Urinary bladder (tissue), 4 donors: ENCODE measurements at places on chromosomes 3 and 15. TPM values are rescaled to one million over a fixed set of nuclear protein-coding genes. Genes with fewer than 3 reads are reported as not detected.

- DNase-seq = no peak
These were observed 106.8 kb downstream of the EDEM1 start for GRCh38 chr3:5294356-5294755.

GRCh38 chr3:115975353-115975752 is 352.0 kb downstream of the GAP43 start:
- DNase-seq = no peak

- DNase-seq = no peak
These were observed 3.8 kb downstream of the SCAMP2 start for GRCh38 chr15:74869372-74869725.

- peak; percentile 0 for DNase-seq
These were observed 48.7 kb downstream of the SLC49A4 start for GRCh38 chr3:122843604-122844003.

DNA sequence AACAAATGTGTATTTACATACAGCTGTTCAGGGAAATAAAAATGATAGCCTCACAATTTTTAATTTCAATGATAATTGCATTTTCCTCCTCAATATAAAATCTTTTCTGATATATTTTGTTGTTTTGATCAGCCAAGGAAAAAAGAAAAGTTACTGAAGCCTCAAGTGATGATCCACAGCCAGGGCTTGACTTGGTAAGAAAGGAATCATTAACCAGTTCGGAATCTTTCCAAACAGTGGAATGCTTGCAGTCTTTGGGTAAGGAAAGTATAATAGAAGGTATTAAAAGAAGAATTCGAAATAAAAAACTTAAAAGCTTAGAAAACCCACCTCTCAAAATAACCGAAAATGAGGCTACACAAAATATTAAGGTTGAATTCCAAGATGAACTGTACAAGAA is 1.0 kb downstream of the TOPAZ1 start:
- no peak for DNase-seq

- DNase-seq = no peak
These were observed 160.4 kb upstream of the EPHA3 start for GRCh38 chr3:88947013-88947412.

GRCh38 chr15:58487041-58487723 is 55.4 kb downstream of the LIPC start:
- no peak for DNase-seq

GRCh38 chr3:13637311-13637891 is 88.5 kb downstream of the FBLN2 start:
- DNase-seq = no peak

DNA sequence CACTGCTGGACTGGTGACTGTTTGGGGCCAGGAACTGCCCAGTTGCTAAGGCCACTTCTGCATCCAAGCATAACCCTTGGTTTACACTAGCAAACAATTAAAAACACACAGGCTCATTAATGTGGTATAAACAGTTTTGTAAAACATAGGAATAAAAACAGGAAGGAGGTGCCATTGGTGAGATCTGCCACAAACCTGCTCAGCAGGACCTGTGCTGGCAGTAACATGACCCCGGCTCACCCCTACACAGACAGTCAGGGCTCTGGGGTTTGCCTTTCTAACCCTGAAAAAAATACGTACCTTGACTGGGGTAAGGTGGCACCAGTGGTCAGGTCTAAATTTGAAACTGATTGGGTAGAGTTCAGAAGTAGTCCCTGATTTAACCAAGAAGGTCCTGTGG is 76.2 kb downstream of the ATP1B3 start:
- DNase-seq = no peak

- no peak for DNase-seq
These were observed 27.3 kb upstream of the SLC9A9 start for GRCh38 chr3:143875546-143875945.

- DNase-seq = no peak
These were observed 1.4 kb downstream of the MFGE8 start for GRCh38 chr15:88911766-88912118.

GRCh38 chr3:79056498-79056897 is 711.3 kb downstream of the ROBO1 start:
- DNase-seq = no peak

DNA sequence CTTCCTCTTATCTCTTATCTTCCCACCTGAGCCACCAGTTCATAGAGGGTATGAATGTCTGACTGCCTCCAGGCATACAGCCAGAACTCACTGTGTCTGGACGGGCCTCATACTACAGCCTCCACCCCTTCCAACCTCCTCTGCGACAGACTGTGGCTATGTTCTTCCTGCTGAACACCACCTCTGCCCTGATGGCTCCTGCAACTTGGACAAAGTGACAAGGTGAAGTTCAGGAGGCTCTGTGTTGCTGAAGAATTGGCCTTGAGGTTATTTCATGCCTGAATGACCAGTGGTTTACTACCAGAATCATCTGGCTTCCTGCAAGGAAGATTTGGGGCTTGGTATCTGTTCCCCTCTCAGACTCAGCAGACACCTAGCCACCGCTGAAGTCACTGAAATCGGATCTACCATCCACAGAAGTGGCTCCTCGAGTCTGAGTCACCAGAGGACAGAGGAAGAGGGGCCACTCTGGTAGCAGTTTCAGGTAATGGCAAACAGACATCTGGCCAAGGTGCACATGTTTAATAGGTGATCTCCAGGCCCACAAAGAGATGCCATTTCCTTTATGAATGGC is 14.2 kb upstream of the ULK3 start:
- no peak for DNase-seq

GRCh38 chr3:26246901-26247300 is 375.7 kb upstream of the LRRC3B start:
- no peak for DNase-seq

DNA sequence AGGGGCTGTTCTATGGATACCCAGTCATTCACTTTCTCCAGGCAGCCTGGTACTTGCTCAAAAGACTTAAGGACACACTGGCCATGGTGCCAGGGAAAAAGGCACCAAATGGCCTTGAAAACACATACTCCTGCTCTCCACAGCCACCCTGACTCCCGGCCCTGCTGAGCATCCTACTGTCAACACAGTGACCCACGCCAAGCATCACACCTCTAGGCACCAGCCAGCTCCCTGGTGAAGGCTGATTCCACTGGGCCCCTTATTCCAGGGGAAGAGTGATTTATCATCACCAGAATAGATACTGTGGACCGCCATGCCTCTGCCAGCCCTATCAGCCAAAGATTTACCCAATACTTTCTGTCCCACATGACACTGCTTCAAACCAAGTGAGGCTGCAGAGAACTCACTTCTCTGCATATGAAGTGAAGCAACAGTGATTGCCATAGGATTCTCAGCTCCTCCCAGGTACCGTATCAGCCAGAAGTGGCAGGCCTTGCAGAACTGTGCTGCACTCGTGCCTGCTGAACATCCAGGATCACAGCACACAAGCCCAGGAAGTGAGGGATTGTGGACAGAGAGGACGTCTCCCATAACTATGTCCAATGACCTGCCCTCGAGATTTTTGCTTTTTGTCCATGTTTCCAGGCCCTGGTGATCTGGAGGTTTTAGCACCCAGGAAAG is 63.7 kb downstream of the WHAMM start:
- no peak for DNase-seq

DNA sequence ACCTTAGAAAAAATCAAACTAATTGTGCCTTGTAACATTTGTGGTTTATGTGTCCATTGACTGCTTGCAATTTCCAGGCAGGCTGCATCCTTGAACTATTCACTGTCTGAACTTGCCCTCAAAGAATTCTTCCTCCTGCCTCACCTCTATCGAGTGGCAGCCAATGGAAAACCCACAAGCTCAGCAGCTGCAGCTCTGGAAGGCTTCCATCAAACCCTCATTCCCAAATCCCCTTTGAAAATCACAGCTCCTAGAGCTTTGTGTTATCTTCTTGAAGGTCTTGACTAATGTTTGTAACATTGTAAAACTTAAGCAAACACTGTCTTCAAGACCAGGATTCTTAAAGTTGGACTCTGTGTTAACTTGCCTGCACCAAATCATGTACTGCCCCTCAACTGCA is 81.1 kb downstream of the FILIP1L start:
- DNase-seq = no peak

GRCh38 chr3:168154089-168154488 is 58.4 kb upstream of the GOLIM4 start:
- DNase-seq = no peak

DNA sequence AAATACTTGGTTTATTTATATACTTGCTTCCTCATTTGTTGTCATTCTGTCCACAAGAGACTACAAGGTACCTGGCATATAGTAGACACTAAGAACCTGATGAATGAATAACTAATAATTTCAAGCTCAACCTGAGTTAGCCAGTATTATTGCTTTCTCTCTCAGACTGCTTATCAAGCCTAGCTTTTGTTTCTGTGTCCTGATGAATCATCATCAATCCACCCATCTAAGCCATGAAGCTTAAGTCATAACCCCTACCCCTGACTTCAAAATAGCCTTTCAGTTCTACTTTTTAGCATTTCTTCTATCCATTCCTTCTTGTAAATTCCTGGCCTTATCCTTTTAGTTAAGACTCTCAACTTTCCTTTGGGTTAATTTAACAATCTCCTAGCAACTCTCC is 420.8 kb downstream of the EPHA6 start:
- DNase-seq = no peak

- no peak for DNase-seq
These were observed 6.3 kb downstream of the IRAK2 start for GRCh38 chr3:10170915-10171478.

DNA sequence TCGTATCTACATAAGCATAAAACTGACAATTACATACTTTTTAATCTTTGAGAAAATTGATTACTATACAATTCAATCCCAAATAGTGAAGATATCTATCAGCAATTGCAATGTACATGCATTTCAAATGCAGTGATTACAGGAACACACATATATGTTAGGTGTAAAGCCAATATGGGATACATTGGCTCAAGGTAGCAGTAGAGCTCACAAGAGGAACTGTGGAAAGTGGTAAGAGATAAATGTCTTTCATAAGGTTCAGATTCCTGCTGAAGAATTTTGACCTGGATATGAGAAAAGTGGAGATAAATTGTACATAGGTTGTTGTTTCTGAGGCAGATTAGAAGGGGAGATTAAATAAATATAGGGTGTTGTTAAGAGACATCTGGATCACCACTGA is 1280.5 kb downstream of the OTOL1 start:
- DNase-seq = no peak

DNA sequence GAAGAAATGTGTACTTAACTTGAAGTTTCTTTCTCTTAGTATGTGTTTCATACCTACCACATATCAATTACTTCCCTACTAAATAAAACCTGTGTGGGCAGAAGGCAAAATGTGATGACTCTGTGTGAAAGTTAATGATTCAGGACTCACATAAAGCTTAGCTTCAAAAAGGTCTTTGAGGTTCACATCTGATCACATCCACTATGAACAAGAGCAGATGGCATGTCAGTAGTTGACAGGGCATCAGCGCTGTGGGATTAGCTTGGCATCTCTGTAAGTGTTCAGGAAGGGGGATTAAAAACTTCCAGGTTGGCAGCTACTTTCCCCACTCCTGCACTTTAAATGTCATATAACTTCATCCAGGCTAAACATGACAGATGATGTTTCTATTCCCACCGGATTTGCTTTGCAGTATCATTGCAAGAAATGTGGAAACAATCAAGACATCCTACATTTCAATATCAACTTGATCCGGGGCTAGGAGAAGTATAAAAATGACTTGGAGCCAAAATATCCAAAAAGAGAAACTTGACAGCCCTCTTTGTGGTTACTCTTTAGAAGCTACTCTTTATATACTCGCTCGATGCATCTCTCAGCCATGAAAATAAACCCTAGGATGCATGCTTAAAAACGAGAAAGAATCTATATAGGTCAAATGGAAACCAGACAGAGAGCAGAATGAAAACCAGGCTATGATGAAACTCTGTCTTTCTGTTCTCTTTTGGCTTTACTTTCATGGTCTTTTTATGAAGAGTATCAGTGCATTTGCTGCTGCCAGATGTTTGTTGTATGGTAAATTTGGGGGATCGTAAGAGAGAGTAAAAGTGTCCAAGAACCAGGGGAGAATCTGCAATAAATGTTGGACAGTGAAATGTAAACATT is 273.1 kb upstream of the ALCAM start:
- no peak for DNase-seq

DNA sequence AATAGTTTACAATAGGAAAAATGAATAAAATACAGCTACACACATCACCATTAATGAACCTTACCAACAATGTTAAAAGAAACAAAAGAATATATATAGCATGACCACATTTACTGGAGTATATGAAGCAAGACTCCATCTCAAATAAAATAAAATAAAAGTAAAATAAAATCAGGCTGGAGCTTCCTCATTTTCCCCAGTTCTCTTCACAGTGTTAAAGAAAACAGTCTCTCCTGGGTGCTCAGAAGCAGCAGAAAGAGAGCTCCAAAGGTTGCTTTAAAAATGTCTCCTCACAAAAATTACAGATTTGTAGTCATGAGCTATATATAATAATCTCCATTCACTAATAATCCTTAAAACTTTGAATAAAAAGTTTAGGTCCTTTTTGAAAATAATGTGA is 48.8 kb downstream of the PIK3CB start:
- no peak for DNase-seq

DNA sequence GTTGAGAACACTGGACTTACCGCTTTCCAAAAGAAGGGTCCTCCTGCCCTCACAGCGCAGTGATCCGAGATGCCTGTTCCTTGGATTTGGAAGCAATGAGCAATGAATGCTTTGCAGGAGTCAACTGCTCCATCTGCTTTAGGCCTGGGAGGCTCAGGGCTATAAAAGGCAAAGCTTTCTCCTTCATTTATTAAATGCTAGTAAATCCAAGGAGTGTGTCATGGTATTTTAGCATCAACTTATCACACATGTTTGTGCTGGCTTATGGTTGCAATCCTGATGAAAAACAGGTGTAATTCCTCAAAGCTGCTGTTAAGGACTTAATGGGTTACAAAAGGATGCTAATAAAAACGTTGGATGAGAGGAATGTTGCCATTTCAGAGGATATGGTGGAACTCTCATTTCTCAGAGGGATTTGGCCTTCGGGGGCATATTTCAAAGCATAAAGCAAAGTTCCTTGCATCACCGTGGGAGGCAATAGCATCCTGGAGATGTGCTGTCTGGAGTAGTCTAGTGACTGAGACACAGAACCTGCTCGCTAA is 158.5 kb upstream of the TPM1 start:
- peak; percentile 83 for DNase-seq

- no peak for DNase-seq
These were observed 26.3 kb upstream of the AVEN start for GRCh38 chr15:34065261-34065660.

FSTL1 gene
- total RNA-seq = 1,313 TPM

CPNE4 gene
- 0.21 TPM for total RNA-seq

ADGRG7 gene
- 0.11 TPM for total RNA-seq

PRKCD gene
- total RNA-seq = 5.2 TPM

EMC7 gene
- total RNA-seq = 26.2 TPM

AMIGO3 gene
- not detected for total RNA-seq

MYD88 gene
- 8.0 TPM for total RNA-seq

KCNMB3 gene
- total RNA-seq = 6.6 TPM

SNRPA1 gene
- total RNA-seq = 18.5 TPM

PLA2G4B gene
- 2.7 TPM for total RNA-seq

CISH gene
- total RNA-seq = 5.0 TPM

ZCWPW2 gene
- total RNA-seq = 4.6 TPM
